ENCODE measurements at places on chromosomes 11 and 22. TPM values are rescaled to one million over a fixed set of nuclear protein-coding genes. Genes with fewer than 3 reads are reported as not detected.
A peak's percentile ranks its signal among the peaks of the same experiment; 100 is the strongest.

GRCh38 chr11:1129143-1129610 lies 28.6 kb upstream of the MUC5AC start:
- peaks cover 59% of the 10 kb centered on the region for H3K27me3 ChIP-seq
- no peaks in the 10 kb centered on the region for H3K36me3 ChIP-seq
- no peak overlapping the region for H3K4me3 ChIP-seq
- no peak overlapping the region for H3K27ac ChIP-seq
- no peaks in the 10 kb centered on the region for H3K4me1 ChIP-seq
- no peak for ATAC-seq

- no peaks in the 10 kb centered on the region for H3K36me3 ChIP-seq
- no peak overlapping the region for H3K4me3 ChIP-seq
- H3K27ac ChIP-seq: no peak overlapping the region
- ATAC-seq: no peak
These were observed 574.5 kb downstream of the DLG2 start for GRCh38 chr11:85052636-85053035.

- no peak overlapping the region for H3K27ac ChIP-seq
- H3K4me3 ChIP-seq: no peak overlapping the region
- ATAC-seq: no peak
- H3K27me3 ChIP-seq: no peaks in the 10 kb centered on the region
These were observed 2198.2 kb upstream of the RAG2 start for GRCh38 chr11:38796281-38796680.

DNA sequence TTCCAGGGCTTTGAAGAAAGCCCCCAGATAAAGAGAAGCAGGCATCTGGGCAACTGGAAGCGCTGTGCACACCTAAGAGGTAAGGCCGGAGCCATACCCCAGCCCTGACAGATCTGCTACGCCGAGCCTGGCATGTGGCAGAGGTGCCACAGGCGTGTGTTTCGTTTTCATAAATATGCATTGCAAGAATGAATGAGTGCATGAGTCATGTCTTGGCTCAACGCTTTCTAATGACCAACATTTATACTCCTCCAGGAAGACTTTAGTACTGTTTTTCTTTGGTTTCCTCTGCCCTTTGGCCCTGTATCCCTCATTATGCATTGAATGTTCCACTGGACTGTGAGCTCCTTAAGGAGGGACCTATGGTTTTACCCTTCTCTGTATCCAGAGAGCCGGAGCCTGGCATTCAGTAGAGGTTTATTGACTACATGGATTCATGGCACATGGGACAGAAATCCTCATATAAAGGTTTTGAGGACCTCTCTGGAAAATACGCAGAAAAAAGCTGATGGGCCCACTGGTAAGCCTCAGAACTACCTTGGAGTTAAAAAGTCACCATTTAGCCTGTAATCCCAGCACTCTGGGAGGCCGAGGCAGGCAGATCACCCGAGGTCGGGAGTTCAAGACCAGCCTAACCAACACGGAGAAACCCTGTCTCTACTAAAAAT lies 38.9 kb upstream of the CSNK2A3 start:
- no peak overlapping the region for H3K27ac ChIP-seq
- ATAC-seq: peak; percentile 50
- H3K36me3 ChIP-seq: no peaks in the 10 kb centered on the region
- H3K4me3 ChIP-seq: no peak overlapping the region
- H3K27me3 ChIP-seq: no peaks in the 10 kb centered on the region

Gene SHISA8
- total RNA-seq: not detected

Gene RFPL1
- total RNA-seq: not detected
